ENCODE measurements at places on chromosomes 12 and 14. TPM values are rescaled to one million over a fixed set of nuclear protein-coding genes. Genes with fewer than 3 reads are reported as not detected.

The GLT1D1 gene
- not detected for total RNA-seq

The MANSC4 gene
- total RNA-seq = not detected

The NRXN3 gene
- 0.62 TPM for total RNA-seq

The CTSG gene
- total RNA-seq = not detected

The ZBTB25 gene
- total RNA-seq = 4.0 TPM

The AMIGO2 gene
- total RNA-seq = 104 TPM

The RD3L gene
- total RNA-seq = not detected

The KRT73 gene
- total RNA-seq = not detected

The GLIPR1L2 gene
- total RNA-seq = 0.25 TPM

The TAS2R30 gene
- total RNA-seq = 9.1 TPM

The GDF3 gene
- not detected for total RNA-seq

The CDCA3 gene
- total RNA-seq = 9.0 TPM

The ADAM21 gene
- 0.33 TPM for total RNA-seq

The PTHLH gene
- 0.33 TPM for total RNA-seq

The SLCO1A2 gene
- total RNA-seq = not detected

The FAM90A1 gene
- total RNA-seq = 0.11 TPM

The EML1 gene
- total RNA-seq = 60.3 TPM

The TAS2R42 gene
- total RNA-seq = not detected

The KLRC4 gene
- not detected for total RNA-seq

The SPSB2 gene
- 9.5 TPM for total RNA-seq

The MOAP1 gene
- total RNA-seq = 11.3 TPM

The ADAMTS20 gene
- total RNA-seq = not detected

The KRT3 gene
- not detected for total RNA-seq

The LMO3 gene
- 16.4 TPM for total RNA-seq
